ENCODE measurements at places on chromosomes 12 and 14. TPM values are rescaled to one million over a fixed set of nuclear protein-coding genes. Genes with fewer than 3 reads are reported as not detected.

Gene RIPK3
- total RNA-seq = 4.9 TPM

Gene RD3L
- total RNA-seq = not detected

Gene ETFBKMT
- 2.4 TPM for total RNA-seq

Gene SLC7A7
- total RNA-seq = 6.9 TPM

Gene LYZ
- total RNA-seq = not detected

Gene HOXC6
- total RNA-seq = not detected

Gene TTC9
- total RNA-seq = 1.3 TPM

Gene CCDC88C
- 40.3 TPM for total RNA-seq

Gene GPR65
- not detected for total RNA-seq

Gene HSPB8
- 7.0 TPM for total RNA-seq

Gene SSPN
- 1.1 TPM for total RNA-seq

Gene TCTN2
- 13.1 TPM for total RNA-seq

Gene KRT2
- not detected for total RNA-seq

Gene FANCM
- 15.0 TPM for total RNA-seq

Gene A2M
- 37.6 TPM for total RNA-seq

Gene COX6A1
- total RNA-seq = 308 TPM

Gene TPH2
- total RNA-seq = not detected

Gene LMO3
- total RNA-seq = not detected

Gene CFAP54
- total RNA-seq = 15.0 TPM

Gene ITPR2
- total RNA-seq = 54.7 TPM

Gene GAS2L3
- 21.9 TPM for total RNA-seq

Gene TPPP2
- total RNA-seq = not detected

Gene TAS2R13
- total RNA-seq = 2.4 TPM

Gene AHNAK2
- 76.0 TPM for total RNA-seq

Gene RARG
- total RNA-seq = 8.5 TPM

Gene CDK4
- 215 TPM for total RNA-seq

Gene RFX4
- not detected for total RNA-seq

Gene PRPH
- total RNA-seq = not detected

Gene CEBPE
- total RNA-seq = not detected

Gene EXOC3L4
- total RNA-seq = not detected

Gene TAS2R42
- not detected for total RNA-seq

Gene B3GNT4
- not detected for total RNA-seq

Gene KLRC2
- not detected for total RNA-seq

Gene APOF
- total RNA-seq = not detected

Gene C12orf54
- total RNA-seq = not detected

Gene RGS6
- total RNA-seq = not detected

Gene CBLN3
- total RNA-seq = 1.2 TPM

Gene RNASE7
- total RNA-seq = not detected

Gene IFNG-AS1
- total RNA-seq = not detected

Gene HCAR2
- total RNA-seq = not detected

Gene KCNMB4
- total RNA-seq = 0.65 TPM

Gene TGM1
- 0.98 TPM for total RNA-seq

Gene CCDC177
- not detected for total RNA-seq

Gene AKAP3
- total RNA-seq = 0.65 TPM
